Kidney epithelial cell (primary cell): ENCODE measurements at places on chromosomes 4 and X.

DNA sequence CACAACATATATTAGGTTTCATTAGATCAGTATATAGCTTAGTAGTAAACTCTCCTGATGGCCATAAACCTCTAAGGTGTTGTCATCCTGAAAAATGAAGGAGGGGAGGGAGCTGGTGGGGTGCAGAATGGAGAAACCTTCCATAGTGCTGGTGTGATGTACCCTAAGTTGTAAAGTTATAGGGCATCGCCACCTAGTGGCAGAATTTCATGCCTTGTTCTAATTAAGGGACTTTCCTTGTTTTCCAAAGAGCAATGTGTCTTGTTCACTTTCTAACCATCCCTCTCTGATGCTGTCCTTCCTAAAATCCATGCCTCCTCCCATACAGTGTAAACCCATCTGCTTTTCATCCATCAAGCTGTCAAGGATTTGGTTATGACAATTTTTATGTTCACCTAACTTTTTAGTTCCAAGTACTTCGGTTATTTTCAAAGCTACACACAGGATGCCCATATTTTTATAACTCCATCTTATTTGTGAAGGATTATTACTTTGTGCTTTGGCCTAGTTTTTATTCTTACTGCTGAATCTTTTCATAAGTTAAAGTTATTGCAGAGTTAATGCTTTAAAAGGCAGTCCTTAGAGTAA is 4.5 kb downstream of the NBDY start:
- DNase-seq = no peak

DNA sequence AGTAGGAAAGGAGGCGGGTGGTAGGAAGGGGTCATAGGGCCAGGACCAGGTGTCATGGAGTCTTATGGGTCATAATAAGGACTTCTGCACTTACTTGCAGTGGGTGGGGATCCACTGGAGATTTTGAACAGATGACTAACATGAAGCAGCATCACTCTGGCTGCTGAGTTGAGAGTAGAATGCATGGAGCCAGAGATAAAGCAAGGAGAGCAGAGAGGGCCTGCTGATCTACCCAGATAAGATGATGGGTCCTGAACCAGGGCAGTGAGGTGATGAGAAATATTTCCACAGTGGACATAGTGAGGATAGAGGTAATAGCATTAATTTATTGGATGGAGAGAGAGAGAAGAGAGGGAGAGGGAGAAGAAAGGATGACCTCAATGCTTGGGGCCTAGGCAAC is 48.0 kb downstream of the HCCS start:
- no peak for DNase-seq

DNA sequence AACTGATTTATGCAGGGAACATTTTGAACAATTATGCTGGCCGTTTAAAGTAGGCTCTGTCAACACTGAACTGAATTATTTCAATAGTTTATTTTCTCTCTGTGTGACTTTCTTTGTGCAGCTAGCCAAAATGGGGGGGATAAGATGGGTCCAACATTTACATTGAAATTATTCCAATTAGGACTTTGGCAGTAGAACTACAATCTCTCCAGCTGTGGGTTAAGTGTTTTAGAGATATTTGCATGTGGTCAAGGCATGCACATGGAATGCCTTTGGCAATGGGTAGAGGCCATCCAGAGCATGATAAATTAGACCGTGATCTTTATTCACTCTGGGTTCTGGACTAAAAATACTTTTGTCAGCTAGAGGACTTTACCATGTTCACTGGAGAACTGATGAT is 107.9 kb upstream of the ELOVL6 start:
- no peak for DNase-seq

- no peak for DNase-seq
Observed at GRCh38 chr4:185839770-185840169, 27.8 kb upstream of the SORBS2 start.

DNA sequence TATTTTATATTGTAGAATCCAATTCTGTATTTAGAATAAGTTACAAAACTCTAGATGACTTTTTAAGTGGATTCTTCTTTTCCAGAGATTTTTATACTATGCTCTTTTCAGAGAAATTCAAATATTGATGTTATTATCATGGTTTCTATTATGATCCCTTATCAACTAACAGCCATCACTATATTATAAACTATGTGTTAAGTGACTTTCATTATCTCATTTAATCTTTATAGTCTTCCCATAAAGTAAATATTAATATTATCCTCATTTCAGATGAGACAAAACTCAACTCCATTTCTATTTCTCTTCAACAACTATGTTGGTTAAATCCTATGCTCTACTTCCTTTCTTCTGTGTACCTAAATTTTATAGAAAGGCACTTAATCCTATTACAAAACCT is 132.6 kb downstream of the ANKRD50 start:
- DNase-seq = no peak

- no peak for DNase-seq
Observed at GRCh38 chr4:140866492-140867005, 110.4 kb upstream of the TBC1D9 start.

GRCh38 chr4:54703182-54703581 is 45.4 kb downstream of the KIT start:
- DNase-seq = no peak

DNA sequence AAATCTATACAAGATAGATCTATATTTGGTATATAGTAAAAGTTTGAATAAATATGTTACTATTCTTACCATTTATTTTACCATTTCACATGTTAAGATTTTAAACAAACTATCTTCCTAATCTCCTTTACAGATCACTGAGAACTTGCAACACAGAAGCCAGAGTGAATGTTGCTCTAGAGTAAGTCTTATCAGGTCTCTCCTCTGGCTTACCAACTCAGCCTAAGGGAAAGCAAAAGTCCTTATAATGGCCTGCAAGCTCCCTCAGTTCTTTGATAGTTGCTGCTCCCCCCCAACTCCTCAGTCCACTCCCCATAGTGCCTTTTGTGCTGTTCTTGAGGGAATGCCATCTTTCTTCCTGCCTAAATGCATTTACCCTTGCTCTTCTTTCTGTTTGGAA is 25.7 kb upstream of the SLC7A11 start:
- DNase-seq = no peak

GRCh38 chr4:61773655-61774245 is 573.6 kb downstream of the ADGRL3 start:
- DNase-seq = no peak

GRCh38 chr4:124980276-124980752 is 267.8 kb upstream of the ANKRD50 start:
- peak; percentile 10 for DNase-seq
